CD8-positive, alpha-beta memory T cell (primary cell): ENCODE measurements at places on chromosomes 2 and 18.

- no peaks in the 10 kb centered on the region for H3K4me1 ChIP-seq
- H3K27me3 ChIP-seq: no peaks in the 10 kb centered on the region
- H3K4me3 ChIP-seq: no peak overlapping the region
- H3K27ac ChIP-seq: no peak overlapping the region
- no peaks in the 10 kb centered on the region for H3K36me3 ChIP-seq
Measured at GRCh38 chr2:105636109-105636740, 108.5 kb upstream of the NCK2 start.

- H3K27ac ChIP-seq: no peak overlapping the region
- no peaks in the 10 kb centered on the region for H3K36me3 ChIP-seq
- H3K27me3 ChIP-seq: no peaks in the 10 kb centered on the region
- no peaks in the 10 kb centered on the region for H3K4me1 ChIP-seq
- no peak overlapping the region for H3K4me3 ChIP-seq
Measured at GRCh38 chr2:102506743-102507142, 33.7 kb downstream of the SLC9A4 start.

- no peaks in the 10 kb centered on the region for H3K36me3 ChIP-seq
- no peak for DNase-seq
- no peaks in the 10 kb centered on the region for H3K27me3 ChIP-seq
- no peak overlapping the region for H3K27ac ChIP-seq
- H3K4me1 ChIP-seq: no peaks in the 10 kb centered on the region
Measured at GRCh38 chr2:121242175-121242875, 42.7 kb downstream of the TFCP2L1 start.

DNA sequence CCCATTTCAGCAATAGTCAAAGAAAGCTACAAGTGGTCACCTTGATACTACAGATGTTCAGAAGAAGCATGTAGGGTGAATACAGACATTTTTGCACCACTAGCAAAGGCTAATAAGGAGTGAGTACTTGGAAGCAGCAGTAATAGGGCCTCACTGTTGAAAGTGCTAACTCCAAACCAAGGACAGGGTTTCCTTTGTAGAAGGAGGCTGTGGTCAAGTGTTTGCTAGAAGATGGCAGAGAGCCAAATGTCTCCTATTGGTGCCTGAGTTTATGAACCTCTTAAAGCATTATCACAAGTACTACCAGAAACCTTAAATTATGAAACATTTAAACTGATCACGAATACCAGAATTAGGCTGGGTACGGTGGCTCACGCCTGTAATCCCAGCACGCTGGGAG is 308.1 kb downstream of the ZEB2 start:
- H3K27ac ChIP-seq: no peak overlapping the region
- H3K36me3 ChIP-seq: no peaks in the 10 kb centered on the region
- no peak for DNase-seq
- peaks cover 8% of the 10 kb centered on the region for H3K4me1 ChIP-seq

DNA sequence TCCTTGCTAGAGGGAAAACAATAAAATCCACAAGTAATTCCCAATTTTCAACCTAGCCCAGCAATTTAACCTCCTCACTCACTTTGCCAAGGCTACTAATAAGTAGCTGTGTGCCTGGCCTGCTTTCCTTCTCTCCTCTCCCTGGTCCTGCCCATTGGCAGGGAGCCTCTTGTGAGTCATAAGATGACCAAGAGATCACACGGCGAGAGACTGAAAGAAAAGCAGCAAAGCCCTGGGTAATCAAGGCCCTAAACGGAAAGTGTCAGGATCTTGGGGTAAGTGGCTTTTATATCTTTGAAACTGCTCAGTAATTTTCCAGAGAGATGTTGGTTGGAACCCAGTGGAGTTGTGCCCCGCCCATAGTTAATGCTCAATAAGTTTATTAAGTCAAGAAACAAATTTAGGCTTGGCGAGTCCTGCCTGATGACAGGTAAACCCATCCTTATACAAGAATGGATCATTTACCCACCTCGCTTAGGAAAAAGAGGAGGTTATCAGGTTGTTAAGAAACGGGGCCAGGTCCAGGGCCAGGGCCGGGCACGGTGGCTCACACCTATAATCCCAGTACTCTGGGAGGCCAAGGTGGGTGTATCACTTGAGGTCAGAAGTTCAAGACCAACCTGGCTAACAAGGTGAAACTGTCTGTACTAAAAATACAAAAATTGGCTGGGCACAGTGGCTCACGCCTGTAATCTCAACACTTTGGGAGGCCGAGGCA is 10.0 kb upstream of the ADAM17 start:
- no peaks in the 10 kb centered on the region for H3K27me3 ChIP-seq
- no peaks in the 10 kb centered on the region for H3K36me3 ChIP-seq
- no peak overlapping the region for H3K27ac ChIP-seq
- H3K4me1 ChIP-seq: no peaks in the 10 kb centered on the region
- no peak for DNase-seq
